ENCODE measurements at places on chromosomes 1 and 21.

DNA sequence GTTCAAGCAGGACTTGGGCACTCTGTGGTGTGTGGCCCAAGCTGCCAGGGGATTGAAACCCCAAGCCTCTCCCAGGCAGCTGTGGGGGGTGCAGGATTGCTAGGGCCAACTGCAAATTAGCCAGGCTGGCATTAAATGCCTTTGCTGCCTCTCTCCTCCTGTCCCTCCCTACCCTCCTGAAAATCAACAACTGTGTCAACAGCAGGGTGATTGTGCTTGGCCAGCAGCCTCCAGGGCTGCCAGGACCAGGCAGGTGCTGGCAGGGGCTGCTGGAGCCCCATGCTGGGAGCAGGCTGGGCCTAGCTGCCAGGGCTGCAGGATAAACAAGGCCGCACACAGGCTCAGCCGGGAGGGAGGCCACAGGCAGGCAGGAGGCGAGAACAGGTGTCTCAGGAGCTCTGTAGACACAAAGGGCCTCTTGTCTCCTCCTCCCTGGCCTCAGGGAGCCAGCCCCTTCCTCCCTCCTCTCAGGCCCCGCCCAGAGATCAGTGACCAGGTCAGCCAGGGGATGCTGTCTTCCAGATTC lies 11.4 kb downstream of the SOX13 start:
- no peak for DNase-seq

GRCh38 chr1:165215676-165216075 lies 140.8 kb downstream of the LMX1A start:
- no peak for DNase-seq

- DNase-seq = no peak
Observed at GRCh38 chr1:161473348-161473747, 31.9 kb upstream of the FCGR2A start.

DNA sequence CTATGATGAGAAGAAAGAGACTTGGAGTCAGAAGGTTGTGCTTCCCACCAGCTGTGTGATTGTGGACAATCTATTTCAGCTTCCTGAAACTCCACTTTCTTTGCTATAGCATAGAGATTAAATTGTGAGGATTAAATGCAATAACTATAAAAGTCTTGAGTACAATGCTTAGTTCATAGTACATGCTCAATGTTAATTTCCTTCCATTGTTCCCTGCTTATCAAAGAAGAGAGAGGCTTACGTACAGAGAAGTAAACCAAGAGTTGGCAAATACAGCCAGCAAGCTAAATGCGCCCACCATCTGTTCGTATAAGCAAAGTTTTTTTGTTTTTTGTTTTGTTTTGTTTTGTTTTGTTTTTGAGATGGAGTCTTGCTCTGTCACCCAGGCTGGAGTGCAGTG lies 317.9 kb upstream of the NFIA start:
- DNase-seq = no peak

DNA sequence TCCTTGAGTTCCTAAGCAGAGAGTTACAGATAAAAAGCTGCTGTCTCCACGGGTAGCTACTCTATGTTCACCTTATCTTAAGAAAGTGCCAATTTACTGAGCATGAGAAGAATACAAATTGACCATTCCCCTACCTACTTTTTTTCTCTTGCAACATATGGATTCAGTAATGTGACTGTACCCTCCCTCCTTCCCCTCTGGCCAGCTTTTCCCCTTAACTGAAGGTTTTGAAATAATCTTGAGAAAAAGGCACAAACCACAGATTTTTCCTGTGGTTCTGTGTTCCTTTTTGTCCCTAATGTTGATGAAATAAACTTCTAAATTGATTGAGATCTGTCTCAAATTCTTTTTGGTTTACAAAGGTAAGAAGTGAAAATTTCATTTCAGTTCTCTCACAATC lies 2.6 kb upstream of the CD2 start:
- no peak for DNase-seq

GRCh38 chr1:15707239-15707925 lies 23.3 kb downstream of the PLEKHM2 start:
- no peak for DNase-seq

DNA sequence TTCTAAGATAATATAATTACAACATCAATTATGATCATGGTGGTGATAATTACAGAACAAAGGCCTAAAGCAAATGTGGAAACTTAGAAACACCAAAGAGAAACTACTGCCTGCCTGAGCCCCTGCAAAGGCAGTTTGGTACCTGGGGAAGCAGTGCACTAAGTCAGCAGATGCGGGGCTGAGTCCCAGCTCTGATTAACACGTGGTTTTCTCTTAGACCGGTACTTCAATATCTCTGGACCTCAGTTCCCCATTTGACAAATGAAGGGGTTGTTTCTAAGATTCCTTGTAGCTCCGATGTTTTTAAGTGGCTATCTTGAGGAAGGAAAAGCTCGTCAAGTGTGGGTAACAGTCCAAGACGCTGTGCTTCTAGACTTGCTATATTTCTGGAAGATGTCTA lies 16.7 kb upstream of the PLEKHA6 start:
- no peak for DNase-seq

DNA sequence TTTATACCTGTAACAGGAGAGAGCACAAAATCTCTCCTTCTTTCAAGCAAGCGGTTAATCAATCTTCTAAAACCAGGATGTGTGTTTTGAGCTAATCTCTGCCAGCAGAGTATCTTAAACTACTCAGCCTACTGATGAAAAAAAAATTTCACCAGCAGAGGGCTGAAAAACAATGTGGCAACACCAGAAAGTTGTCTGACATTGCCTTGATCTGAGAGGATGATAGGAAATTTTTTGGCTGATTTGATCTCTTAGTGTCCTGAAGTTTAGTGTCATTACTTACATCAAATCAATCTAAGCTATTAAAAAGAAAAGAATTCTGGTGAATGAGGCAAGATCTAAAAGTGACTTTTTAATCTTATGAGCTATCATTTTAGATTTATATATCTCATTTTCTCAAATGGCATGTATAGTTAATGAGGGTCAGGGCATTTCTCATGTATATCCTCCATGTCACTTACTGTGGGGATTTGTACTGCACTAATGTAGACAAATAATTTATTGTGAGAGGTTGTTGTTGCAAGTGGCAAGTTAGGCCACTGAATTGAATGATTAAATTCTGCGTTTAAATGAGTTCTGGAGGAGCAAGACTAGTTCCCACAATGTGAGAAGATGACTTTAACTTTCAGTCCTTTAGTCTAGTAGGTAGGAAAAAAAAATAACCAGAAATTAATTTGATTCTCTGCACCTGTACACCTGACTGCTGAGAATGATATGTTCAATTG lies 10.9 kb downstream of the ADAMTS1 start:
- no peak for DNase-seq

DNA sequence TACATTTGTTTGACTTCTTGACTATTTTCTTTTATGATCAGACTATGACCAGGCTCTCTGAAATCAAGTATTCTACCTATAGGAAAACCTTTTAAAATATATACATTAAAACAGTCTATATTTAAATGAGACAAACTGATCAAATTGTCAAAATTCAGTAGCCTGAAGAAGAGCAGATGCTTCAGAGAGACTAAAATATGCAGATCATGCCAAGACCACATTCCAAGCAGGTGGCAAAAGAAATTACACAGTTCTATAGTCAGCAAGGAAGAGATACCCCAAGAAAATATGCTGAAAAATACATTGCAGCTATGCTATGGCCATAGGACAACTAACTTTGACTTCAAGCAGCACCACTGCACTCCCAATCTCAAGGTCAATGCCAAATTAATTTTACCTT lies 3.5 kb downstream of the LPGAT1 start:
- no peak for DNase-seq

DNA sequence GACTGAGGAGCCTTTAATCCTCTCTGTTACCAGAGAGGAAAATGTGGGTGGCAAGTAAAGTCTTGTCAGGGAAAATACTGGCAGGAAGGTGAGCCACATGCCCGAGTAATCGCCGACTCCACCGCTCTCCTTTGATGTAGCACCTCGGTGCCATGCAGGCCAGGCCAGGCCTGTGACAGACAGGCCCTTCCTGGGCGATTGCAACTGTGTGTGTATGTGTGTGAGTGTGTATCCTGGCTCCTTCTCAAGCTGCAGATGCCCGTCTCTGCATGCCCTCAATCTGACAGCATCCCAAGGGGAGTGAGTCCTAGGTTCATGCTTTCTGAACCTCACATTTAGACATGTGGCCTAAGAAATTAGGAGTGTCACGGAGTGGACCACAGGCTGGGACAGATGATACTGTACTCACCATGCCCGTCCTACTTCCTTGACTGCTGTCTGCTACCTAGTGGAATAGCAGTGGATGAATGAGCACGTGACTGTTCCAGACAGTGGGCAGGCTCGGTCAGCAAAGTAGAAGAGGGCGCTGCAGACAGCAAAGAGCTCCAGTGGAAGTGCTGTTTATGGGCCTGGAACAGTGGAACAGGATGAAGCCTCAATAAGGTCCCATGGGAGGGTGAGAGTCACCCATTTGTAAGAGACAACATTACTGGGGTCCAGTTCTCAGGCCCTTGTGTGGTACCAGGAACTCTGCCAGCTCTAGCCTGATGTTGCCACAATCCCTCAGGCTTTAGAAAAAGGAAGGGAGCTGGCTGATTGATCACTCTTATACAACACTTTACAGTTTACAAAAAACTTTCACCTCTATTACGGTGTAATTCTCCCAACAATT lies 25.3 kb downstream of the SERTAD4 start:
- no peak for DNase-seq

DNA sequence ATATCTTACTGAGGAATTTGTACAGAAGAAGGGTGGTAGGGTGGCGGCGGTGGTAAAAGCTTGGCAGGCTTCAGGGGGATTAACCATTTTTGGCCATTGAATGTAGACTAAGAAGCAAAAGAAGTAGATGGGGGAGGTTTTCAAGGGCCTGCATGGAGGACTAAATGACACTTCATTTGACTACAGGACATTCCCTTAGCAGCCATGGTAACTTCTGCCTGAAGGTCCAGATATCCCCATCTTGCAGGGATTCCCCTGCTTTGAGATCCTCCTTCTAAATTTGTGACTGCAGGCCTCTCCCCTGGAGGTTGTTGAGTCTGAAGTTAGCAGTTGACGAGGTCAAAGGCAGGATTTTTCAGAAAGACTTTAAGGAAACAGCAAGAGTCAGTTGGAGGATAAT lies 4.8 kb downstream of the VASH2 start:
- DNase-seq = no peak

DNA sequence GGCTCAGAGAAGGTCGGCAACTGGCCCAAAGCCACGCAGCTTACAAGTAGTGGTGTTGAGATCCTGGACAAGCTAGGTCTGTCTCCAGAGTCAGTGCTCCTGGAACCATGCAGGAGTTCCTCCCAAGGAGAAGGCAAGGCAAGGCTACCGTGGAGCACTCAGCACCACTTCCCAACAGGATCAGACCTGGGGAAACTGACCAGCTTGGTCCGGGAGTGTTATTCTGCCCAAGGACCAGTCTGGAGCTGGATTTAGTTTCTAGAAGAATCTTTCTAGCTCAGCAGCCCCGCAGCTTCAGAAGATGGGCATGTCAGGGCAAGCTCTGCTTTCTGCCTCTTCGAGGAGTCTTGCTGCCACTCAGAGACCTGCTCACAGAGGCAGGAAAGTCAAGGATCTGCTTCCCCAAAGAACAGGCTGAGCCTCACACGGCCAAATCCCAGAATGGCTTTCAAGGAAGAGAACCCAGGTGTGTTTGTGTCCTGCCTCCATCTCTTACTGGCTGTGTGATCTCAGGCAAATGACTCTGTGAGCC lies 302.8 kb downstream of the MATN1 start:
- no peak for DNase-seq

- peak; percentile 21 for DNase-seq
Observed at GRCh38 chr1:156627313-156627880, 8.2 kb downstream of the HAPLN2 start.
